ENCODE measurements at places on chromosomes 5 and 9.

DNA sequence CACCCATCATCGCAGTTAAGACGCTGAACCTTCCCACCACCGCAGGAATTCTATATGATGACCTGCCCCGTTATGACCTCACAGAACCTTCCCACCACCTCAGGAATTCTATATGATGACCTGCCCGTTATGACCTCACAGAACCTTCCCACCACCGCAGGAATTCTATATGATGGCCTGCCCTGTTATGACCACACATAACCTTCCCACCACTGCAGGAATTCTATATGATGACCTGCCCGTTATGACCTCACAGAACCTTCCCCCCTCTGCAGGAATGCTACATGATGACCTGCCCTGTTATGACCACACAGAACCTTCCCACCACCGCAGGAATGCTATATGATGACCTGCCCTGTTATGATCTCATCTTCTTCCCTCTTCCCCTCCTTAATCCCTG lies 64.3 kb downstream of the IRX1 start:
- no peak for DNase-seq

GRCh38 chr9:5586391-5586802 lies 42.5 kb upstream of the RIC1 start:
- DNase-seq: no peak

- DNase-seq: no peak
Measured at GRCh38 chr9:121954477-121955140, 138.5 kb downstream of the TTLL11 start.

GRCh38 chr9:96317335-96317980 lies 15.5 kb upstream of the HSD17B3 start:
- DNase-seq: peak; percentile 34

GRCh38 chr9:134041649-134041962 lies 16.3 kb downstream of the BRD3OS start:
- no peak for DNase-seq

- peak; percentile 76 for DNase-seq
Measured at GRCh38 chr9:104743376-104743985, 4.0 kb upstream of the NIPSNAP3A start.

DNA sequence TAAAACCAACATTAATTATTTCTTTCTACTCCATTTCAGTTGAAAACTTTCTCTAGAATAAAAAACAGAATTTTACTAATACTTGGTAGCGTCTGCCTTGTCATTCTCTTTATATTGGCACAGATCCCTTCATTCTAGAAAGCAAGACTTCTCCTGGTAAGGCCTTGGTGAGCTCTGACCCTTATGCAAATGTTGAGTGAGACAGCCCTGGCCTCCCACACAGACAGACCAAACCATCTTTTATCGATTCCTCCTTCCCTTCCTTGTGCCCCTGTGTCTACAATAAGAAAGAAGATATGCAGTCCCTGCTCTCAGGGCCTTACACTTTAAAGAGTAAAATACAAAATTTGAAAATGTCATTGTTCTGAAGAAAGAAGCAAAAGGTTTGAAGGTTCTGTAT lies 262.2 kb downstream of the EFNA5 start:
- DNase-seq: no peak

DNA sequence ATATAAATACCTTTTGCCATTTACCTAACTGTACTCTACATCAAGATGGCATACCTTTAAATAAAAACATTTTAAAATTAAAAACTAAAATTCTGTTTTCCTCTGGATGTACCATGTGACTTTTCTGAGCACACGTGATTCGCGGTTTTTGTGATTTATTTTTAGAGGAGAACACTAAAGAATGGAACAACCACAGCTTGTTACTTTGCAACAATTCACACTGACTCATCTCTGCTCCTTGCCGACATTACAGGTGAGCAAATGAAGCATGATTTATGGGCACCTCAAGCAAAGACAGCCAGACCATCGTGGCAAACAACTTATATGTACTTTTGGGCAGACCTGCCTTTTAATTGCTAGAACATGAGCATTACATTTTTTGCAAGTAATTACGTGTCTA lies 61.3 kb downstream of the GDA start:
- DNase-seq: no peak

DNA sequence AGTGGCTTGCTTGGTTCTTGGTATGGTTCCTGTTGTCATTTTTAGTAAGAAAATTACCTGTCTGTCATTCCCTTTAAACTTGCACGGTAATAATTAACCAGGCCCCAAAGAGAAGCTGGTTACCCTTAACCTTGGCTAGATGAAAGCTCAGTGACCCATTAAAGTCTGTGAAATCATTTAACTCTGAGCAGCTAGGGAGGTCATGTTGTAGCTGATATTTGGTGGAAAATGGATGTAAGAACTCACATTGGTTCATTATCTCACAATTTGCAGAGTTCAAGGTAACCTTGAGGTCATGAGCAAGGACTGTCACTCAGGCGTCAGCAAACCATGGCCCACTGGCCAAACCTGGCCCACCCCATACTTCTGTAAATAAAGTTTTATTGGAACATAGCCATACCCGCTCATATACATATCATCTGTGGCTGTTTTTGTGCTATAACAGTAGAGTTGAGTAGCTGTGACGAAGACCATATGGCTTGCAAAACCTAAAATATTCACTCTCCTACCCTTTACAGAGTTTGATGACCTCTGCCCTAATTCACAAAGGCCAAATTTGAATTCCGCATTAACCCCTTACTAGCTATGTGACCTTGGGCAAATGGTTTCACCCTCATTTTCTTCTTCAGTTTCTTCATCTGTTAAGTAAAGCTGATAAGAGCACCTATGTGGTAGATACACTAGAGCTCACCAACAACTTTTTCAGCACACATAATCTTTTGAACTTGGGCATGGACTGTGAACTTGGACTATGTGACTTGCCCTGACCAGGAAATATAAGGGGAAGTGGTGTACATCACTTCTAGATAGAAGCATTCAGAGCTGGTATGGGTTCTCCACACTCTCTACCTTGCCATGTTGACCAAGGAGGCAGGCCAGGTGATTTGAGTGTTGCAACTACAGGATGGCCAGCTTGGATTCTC lies 61.5 kb upstream of the CPEB4 start:
- no peak for DNase-seq

GRCh38 chr9:116049456-116049855 lies 104.1 kb upstream of the PAPPA start:
- DNase-seq: no peak

GRCh38 chr5:123800640-123801039 lies 288.7 kb downstream of the CSNK1G3 start:
- DNase-seq: no peak

DNA sequence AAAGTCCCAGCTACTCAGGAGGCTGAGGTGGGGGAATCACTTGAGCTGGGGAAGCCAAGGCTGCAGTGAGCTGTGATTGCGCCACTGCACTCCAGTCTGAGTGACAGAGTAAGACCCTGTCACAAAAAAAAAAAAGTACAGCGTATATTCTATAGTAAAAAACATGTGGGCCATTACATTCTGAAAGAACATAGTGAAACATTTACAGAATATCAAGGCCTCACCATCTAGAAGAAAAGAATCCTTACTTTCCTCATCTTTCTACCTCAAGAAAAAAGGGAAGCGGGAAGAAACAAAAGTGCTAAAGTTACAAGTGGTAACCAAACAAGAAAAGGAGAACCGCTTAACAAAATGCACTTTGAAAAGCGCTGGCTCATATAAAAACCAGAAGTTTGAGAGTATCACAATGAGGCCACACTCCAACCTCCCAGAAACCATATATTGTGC lies 5.7 kb upstream of the SYK start:
- no peak for DNase-seq

- no peak for DNase-seq
Measured at GRCh38 chr9:114031037-114031630, 47.0 kb downstream of the AMBP start.

DNA sequence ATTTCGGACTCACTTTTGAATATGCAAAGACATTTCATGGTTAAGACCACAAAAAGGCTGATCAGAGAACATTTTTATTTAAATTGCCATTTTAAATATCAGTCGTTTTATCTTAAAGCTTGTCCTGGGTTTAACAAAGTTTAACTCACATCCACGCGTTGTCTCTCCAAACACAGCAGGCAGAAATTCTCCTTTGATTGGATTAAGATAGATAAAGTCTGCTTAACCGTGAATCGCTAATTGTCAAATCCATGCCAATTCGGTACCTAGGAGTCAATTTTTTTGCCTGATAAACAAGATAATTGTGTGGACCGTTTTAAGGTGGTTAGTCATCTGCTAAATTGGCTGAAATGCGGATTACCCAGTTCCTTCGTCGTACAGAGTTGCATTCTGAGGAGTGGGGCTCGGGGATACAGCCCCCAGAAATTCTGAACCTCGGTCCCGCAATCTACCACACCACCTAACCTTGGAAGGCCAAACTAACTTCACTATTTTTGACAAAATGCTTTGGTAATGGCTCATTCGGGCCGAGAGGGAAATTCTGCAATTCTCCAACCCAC lies 665 bp upstream of the BTF3 start:
- no peak for DNase-seq

GRCh38 chr9:84709056-84709455 lies 39.5 kb downstream of the NTRK2 start:
- no peak for DNase-seq

DNA sequence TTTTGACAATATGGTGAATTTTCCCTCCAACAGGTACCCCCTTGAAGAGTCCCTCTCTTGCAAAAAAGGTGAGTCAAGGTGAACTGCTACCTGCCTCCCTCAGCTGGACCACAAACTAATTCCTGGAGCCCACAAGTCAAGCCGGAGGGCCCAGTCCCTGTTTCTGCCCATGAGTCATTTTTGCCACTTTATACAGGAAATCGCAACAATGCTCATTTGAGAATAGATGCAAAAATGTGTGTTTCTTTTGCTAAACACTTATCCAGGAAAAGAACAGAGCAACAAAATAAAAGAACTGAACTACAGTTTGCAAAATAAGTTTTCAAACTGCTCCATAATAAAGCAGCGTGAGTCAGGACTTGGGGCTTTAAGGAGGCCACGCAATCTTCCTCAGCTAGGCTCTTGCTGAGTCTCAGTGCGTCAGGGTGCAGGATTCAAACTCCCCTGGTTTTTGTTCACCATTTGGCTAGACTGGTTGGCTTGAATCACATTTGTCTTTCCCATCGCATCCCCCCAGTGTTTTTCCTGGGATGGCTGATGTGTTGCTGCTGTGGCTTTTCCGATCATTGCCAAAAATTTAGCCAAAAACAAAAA lies 102.7 kb downstream of the GOLPH3 start:
- no peak for DNase-seq

GRCh38 chr5:44664711-44665100 lies 144.0 kb upstream of the MRPS30 start:
- DNase-seq: no peak

DNA sequence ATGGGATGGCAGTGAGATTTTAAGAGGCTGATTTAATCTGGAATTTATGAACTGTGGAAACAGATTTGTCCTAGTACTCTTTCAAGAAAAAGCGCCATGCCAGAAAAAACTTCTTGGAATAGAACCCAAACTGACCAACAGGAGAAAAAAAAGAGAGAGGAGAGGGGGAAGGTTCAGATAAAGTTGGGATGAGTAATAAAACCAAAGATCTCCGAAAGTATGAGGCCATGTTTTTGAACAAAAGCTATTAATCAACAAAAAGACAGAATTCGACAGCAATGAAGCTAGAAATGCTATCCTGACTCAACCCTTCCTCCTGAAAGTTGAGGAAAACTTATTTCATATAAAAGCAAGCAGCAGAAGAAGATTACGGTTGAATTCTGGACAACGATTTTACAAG lies 135.5 kb downstream of the CEMIP2 start:
- no peak for DNase-seq

GRCh38 chr9:136051837-136052471 lies 43.1 kb downstream of the NACC2 start:
- peak; percentile 36 for DNase-seq

- DNase-seq: no peak
Measured at GRCh38 chr9:76591256-76591950, 132.4 kb downstream of the GCNT1 start.

GRCh38 chr5:74325866-74326265 lies 314.7 kb downstream of the ENC1 start:
- no peak for DNase-seq

- no peak for DNase-seq
Measured at GRCh38 chr5:168041583-168041982, 249.9 kb upstream of the WWC1 start.

DNA sequence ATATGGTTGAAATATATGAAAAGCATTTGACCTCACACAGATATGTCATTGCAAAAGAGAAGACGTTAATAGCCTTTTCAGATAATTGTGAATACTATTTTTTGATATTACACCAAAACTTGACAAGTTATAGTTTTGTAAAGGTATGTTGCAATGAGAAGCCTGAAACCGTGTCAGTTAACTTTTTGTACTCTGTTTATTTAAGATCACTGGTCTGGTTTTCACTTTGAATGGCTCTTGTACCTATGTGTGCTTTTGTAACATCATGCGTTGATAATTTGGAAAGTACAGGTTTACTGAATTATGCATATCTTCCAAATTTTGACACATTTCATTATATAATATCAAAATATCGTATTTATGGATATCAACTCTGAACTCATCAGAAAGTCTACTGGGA lies 177.2 kb downstream of the PBX3 start:
- no peak for DNase-seq

- no peak for DNase-seq
Measured at GRCh38 chr9:136977223-136977622, at the start of gene PTGDS. Gene PTGDS (plus strand): TSS chr9:136977504. CDS start chr9:136977579, 75 bp downstream.

DNA sequence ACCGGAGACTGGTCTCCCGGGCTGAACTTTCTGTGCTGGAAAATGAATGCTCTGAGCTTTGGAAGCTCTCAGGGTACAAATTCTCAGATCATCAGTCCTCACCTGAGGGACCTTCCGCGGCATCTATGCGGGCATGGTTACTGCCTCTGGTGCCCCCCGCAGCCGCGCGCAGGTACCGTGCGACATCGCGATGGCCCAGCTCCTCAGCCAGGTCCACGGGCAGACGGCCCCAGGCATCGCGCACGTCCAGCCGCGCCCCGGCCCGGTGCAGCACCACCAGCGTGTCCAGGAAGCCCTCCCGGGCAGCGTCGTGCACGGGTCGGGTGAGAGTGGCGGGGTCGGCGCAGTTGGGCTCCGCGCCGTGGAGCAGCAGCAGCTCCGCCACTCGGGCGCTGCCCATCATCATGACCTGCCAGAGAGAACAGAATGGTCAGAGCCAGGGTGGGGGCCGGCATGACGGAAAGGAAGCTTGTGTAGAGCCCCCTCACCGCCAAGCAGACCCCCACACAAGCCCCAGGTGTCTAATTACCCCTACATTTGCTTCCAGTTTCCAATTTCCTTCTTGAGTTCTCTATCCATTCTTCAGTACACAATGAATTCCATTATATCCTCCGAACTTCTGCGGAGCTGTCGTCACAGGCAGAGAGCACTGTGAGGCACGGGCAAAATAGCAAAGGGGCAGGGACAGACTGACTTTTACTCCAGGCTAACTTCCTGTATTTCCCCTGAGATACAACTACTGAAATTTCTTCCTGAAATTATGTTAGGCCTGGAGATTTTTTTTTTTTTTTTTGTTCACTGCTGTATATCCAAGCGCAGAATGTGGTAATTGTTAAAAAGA lies 23.2 kb downstream of the CDKN2A start:
- DNase-seq: no peak

GRCh38 chr5:127400539-127400938 lies 109.9 kb downstream of the MEGF10 start:
- no peak for DNase-seq

- DNase-seq: no peak
Measured at GRCh38 chr5:143800715-143801114, 11.2 kb upstream of the HMHB1 start.

DNA sequence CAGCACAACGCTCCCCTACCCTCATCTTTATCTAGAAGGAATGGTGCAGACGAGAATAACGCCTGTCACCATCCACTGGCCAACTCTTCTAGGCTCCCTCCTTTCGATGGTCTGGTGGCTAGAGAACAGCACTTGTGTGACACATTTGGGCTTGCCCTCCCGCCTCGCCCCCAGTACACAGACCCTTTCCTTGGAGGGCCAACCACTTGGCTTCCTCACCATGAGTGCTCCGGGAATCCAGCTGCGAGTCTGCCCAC lies 1.4 kb downstream of the GNAQ start:
- peak; percentile 37 for DNase-seq

Data from NCI-H1092 treated with DMSO at 0.1 percent for 48 hours (cell line).